AML-193 (cell line): ENCODE measurements at places on chromosomes 1 and 21.

- no peak for DNase-seq
Measured at GRCh38 chr1:69163241-69163640, 404.5 kb upstream of the LRRC7 start.

GRCh38 chr1:16235944-16236510 is 956 bp downstream of the CPLANE2 start:
- peak; percentile 63 for DNase-seq

- no peak for DNase-seq
Measured at GRCh38 chr21:44259082-44259705, 2.5 kb downstream of the DNMT3L start.

GRCh38 chr1:84377480-84378095 is 20.7 kb upstream of the DNASE2B start:
- DNase-seq, result no peak

GRCh38 chr1:243499711-243500110 is 243.9 kb downstream of the SDCCAG8 start:
- no peak for DNase-seq

- DNase-seq, result no peak
Measured at GRCh38 chr1:166601650-166602278, 237.5 kb upstream of the POGK start.

GRCh38 chr21:14245711-14246110 is 29.8 kb downstream of the RBM11 start:
- DNase-seq, result no peak

GRCh38 chr1:67314696-67315095 is 7.0 kb downstream of the IL12RB2 start:
- no peak for DNase-seq

GRCh38 chr1:3164671-3165070 is 95.7 kb downstream of the PRDM16 start:
- DNase-seq, result no peak

GRCh38 chr21:34362136-34362444 is 1.7 kb upstream of the KCNE2 start:
- DNase-seq, result no peak
